Activated T-helper 1 cell treated with anti-CD3 and anti-CD28 coated beads, Interleukin-12 subunit alpha, Interleukin-12 subunit beta, Interleukin-2, Interleukin-4 antibody, amounts not matched to agents 30 ng/mL and 10 ng/mL and 1 ng/mL, durations not matched to agents 14 hours and 24 hours and 36 hours (primary cell): ENCODE measurements at places on chromosomes 7 and 10.

- no peak for DNase-seq
Measured at GRCh38 chr10:128050121-128050516, 76.1 kb downstream of the MKI67 start.

- no peak for DNase-seq
Measured at GRCh38 chr7:73896454-73896853, 35.5 kb downstream of the TMEM270 start.

DNA sequence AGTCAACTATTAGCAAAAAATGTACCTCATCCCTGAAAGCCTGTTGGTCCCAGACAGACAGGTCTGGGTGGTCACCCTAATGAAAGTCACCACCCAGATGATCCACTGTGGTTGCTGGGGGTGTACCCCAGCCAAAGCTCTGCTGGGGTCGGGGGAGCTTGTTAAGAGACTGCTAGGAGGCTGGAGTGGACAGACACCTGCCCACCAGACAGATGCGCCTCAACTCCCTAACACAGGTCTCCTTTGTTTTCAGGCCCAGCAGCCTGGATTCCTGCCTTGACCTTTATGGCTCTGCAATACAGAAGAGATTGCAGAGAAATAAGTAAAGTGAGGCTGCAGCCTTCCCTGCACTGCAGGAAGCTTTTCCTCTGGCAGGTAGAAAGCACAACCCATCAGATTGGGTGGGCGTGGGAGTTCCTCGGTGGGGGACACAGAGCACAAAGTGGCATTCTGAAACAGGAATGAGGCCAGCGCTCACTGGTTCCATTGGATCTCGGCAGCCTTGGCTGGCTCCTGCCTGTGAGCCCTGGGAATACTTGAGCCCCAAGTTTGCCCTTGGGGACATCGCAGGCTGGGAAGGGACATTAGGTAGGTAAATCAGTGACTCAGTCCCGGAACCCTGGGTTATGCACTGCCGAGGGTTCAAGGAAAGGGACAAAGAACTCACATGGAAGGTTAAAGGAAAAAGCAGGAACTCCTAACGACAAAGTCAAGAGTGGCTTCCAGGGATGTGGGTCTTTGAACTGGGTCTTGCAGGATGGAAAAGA lies 18.0 kb upstream of the ZNF488 start:
- DNase-seq, result no peak

GRCh38 chr10:114548662-114549061 lies 109.4 kb downstream of the ABLIM1 start:
- no peak for DNase-seq

DNA sequence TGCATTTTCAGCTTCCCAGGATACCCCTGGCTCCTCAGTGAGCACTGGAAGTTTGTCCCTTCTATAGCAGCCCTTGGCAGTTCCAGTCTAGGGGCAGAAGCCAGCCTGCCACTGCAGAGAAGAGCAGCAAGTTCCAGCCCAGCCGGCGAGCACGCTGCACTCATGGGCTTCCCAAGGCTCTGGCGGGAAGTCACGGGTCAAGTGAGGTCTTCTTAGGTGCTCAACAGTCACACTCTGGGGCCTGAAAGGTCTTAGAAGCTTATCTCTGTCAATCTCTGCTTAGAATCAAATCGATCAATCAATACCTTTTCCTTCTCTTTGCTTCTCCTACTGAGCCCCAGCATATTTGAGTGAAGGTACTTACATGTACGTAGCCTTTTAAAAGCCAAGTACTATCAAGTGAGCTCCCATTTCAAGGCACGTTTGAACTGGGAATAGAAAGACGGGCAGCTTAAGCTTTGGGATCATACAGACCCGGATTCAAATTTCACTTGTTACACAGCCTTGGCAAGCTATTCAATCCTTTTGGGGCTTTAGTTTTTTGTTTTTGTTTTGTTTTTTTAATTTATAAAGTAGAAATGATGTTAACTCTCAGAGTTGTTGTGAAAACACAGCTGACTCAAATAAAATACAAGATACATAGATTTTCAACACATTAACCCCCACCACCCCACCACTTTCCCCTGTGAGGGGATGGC lies 152.6 kb upstream of the KLF14 start:
- DNase-seq, result no peak

GRCh38 chr10:101272229-101272868 lies 43.1 kb upstream of the LBX1 start:
- peak; percentile 40 for DNase-seq

DNA sequence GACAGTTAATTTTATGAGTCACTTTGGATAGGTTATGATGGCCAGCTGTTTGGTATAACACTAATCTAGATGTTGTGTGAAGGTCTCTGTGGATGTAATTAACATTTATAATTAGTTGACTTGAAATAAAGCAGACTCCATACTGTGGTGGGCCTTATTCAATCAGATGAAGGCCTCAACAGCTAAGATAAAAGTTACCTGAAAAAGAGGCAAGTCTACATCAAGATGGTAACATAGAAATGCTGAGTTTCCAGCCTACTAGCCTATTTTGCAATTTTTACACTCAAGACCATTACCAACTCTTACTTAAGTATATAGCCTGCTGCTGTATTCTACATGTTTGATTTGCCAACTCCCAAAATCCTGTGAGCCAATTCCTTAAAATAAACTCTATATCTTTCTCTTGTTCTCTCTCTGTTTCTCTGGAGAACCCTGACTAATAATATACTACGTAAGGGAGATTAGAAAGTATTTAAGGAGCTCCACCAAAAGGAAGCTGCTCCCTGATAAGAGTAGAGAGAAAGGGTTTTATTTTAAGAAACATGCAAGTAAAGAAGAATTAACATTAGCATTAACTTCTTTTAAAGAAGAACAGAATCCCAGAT lies 42.7 kb downstream of the ZNF438 start:
- no peak for DNase-seq

- peak; percentile 42 for DNase-seq
Measured at GRCh38 chr10:129035052-129035827, 431.8 kb upstream of the MGMT start.

DNA sequence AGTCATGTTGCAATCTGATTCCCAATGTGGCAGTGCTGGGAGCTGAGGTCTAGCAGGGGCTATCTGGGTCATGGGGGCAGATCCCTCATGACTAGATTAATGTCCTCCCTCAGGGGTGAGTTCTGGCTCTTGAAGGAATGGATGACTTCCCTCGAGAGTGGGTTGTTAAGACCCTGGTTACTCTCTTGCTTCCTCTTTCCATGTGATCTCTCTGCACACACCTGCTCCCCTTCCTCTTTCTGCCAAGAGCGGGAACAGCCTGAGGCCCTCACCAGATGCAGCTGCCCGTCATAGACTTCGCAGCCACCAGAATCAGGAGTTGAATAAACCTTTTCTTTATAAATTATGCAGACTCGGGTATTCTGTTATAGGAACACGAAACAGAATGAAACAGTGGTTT lies 37.8 kb downstream of the SFMBT2 start:
- no peak for DNase-seq

DNA sequence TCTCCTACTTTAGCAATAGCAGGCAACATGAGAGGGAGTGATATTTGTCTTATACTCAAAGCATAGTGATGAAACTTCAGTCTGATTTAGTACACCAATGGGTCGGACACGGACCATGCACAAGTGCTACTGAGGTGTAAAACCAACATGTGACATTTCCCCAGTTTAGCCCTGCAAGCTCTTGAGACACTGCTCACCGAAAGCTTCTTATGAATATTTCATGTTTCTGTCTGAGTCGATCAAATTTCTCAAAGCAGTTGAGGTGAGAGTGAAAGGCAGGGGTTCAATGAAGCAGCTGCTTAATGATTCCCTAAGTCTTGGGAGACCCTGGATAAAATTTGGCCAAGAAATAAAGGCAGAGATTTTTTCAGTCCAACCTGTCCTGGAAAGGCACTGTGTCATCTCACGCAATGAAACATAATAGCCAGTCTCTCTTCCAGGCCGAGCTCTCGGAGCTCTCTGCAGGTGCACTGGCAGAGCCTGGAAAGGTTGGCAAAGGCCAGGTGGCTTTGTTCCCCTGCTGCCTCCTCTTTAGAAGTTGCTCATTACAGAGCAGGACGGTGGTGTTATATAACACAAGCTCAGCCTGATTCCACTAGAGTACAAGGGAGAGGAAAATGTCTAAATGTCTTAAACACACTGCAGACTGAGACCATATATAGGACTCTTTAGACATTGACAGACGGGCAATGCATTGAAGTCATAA lies 33.9 kb upstream of the XPNPEP1 start:
- DNase-seq, result no peak

DNA sequence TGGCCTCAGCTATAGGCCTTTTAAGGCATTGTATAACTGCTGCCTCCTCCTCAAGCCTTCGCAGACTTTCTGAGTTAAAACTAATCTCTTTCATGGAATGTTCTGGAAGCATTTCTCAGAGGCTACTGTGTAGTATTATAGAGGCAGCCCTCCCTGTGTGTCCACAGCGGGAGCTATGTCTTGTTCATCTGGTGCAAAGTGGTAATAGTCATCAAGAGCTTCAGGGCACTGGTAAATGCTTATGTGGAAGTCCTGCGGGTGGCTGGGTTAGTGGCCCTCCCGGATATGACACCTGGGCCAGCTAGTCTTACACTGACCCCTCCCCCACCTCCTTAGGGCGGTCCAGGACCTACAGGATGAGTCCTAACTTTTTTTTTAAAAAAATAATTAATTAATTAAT lies 2.2 kb upstream of the ABHD11 start:
- no peak for DNase-seq

- no peak for DNase-seq
Measured at GRCh38 chr7:39199006-39199405, 221.3 kb downstream of the POU6F2 start.

DNA sequence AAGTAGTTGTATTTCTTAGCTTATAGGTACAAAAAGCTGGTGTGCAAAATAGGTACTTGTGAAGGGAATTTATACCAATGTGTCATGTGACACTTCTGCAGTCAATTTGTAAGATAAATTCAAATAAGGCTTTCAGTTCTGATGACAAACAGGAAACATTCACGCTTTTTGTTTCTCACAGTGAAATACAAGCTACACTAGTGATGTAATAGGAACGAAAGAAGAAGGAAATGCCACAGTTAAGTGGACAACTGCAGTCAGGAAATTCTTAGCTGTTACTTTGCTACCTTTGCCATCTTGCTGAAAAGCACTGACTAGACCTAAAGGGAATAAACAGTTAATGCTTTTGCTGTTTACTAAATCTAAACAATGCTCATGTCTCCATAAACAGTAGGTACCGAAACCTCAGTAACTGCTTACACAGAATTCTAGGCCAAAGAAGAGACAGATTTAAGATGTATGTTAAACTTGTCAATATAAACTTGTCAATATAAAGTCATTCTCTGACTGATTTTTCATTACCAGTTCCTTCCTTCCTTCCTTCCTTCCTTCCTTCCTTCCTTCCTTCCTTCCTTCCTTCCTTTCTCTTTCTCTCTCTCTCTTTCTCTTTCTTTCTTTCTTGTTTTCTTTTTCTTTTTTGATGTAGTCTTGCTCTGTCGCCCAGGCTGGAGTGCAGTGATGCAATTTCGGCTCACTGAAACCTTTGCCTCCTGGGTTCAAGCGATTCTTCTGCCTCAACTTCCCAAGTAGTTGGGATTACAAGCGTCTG lies 10.1 kb downstream of the OTUD1 start:
- no peak for DNase-seq

- no peak for DNase-seq
Measured at GRCh38 chr10:104563548-104563947, 77.5 kb upstream of the SORCS3 start.

DNA sequence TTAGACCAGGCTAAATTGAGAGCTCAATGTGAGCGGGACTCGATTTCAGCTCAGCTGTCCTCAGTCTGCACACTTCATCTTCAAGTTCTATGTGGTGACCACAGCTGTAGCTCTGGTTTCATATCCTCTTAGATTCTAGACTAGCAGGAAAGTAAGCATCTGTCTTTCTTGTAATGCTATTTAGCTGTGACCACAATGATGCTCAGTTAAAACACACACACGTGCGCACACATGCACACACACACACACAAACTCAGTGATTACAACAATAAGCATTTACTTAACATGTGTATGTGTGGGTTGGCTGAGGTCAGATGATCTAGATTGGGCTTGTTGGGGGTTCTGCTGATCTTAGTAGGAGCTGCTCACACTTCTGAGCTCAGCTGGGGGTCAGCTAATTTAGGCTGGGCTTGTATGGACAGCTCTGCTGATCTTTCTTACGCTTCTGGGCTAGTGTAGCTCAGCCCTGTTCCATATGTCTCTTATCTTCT lies 82.5 kb downstream of the ZNF365 start:
- no peak for DNase-seq

GRCh38 chr7:143882604-143883078 lies 19.3 kb downstream of the TCAF1 start:
- no peak for DNase-seq

GRCh38 chr7:44738051-44738723 lies 10.5 kb upstream of the ZMIZ2 start:
- no peak for DNase-seq

- no peak for DNase-seq
Measured at GRCh38 chr10:96705134-96705533, 15.2 kb downstream of the PIK3AP1 start.

- DNase-seq, result no peak
Measured at GRCh38 chr10:13180788-13181187, 19.4 kb downstream of the MCM10 start.

- DNase-seq, result no peak
Measured at GRCh38 chr7:108246227-108246837, 116.2 kb upstream of the LAMB4 start.

GRCh38 chr7:82741493-82741892 lies 297.9 kb upstream of the CACNA2D1 start:
- DNase-seq, result no peak

DNA sequence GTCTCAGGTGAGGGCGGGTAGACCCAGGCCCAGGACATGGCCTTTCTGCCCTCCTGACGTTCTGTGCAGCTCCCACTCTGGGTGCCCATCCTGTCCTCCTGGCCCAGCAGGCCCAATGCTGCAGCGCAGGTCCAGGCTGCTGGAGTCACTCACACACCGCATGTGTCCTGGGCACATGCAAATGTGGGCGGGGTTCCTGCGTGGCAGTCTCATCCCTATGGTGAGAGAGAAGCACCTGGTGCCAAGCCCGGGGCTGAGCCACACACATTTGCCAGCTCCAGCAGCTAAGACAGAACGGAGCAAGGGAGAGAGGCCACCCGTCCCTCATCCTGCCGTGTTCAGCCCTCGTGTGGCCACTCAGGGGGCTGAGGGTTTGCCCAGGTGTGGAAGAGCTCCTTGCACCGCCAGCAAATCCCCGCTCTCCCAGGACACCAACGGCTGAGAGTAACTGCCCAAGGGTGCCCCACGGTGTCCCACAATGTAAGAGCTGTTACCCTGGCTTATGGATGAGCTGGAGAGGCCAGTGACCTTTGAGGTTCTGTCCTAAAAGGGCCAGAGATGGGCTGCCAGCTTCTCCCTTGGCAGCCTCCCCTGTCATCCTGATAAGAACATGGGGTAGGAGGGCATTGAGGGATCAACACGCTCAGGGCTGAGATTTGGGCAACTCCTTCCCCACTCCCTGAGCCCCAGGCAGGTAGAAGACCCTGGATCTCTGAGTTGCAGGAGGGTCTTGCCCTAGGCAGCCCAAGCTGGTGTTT lies 4.4 kb downstream of the FUOM start:
- DNase-seq, result no peak
